MG63 (cell line): ENCODE measurements at places on chromosomes 11 and 22. TPM values are rescaled to one million over a fixed set of nuclear protein-coding genes. Genes with fewer than 3 reads are reported as not detected.

MYBPC3 gene
- not detected in 2 replicates for total RNA-seq

PRODH gene
- total RNA-seq, result not detected in 2 replicates

TRABD gene
- total RNA-seq, result 38.8 and 49.9 TPM in 2 replicates

GNAZ gene
- 10.5 and 12.8 TPM in 2 replicates for total RNA-seq

AKIP1 gene
- 64.6 and 129 TPM in 2 replicates for total RNA-seq

OR56A1 gene
- total RNA-seq, result not detected in 2 replicates

DNA sequence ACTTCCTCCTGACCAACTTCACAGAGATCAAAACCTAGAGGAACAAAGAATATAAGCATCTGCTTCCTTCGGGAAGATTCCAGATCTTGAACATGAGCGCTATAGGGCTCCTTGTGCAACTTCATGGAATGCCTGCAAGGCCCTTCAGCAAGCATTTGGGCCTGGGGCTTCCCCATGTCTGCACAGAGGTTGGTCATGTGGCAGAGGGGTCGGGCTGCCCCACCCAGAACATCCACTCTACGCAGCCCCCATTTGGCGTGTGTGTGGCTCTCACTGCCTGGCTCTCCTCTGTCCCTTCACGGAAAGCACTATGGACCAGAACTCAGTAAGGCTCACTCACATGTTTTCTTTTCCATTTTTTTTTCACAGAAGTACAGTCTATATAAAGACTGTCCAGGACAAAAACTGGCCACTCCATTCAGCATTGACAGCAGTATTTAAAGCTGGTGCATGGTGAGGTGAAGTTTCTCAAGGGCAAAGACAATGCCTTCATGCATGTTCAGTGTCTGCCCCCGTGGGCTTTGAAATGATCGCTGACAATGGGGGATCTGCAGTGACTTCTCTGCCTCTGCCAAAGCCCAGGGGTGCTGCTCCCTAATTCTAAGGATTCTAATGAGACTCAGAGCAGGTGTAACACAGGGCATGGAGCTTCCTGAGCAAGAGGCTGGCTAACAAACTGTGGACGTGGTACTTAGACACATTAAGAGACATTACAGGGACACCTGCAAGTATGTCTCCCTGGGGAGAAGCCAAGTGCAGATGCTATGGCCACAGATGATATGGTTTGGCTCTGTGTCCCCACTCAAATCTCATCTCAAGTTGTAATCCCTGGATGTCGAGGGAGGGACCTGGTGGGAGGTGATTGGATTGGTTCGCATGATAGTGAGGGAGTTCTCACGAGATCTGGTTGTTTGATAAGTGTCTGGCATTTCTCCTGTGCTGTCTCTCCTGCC is 66.5 kb upstream of the PITPNB start:
- DNase-seq, result no peak

- DNase-seq, result peak; percentile 80
Measured at GRCh38 chr11:14980854-14981253, 8.7 kb upstream of the CALCA start.

DNA sequence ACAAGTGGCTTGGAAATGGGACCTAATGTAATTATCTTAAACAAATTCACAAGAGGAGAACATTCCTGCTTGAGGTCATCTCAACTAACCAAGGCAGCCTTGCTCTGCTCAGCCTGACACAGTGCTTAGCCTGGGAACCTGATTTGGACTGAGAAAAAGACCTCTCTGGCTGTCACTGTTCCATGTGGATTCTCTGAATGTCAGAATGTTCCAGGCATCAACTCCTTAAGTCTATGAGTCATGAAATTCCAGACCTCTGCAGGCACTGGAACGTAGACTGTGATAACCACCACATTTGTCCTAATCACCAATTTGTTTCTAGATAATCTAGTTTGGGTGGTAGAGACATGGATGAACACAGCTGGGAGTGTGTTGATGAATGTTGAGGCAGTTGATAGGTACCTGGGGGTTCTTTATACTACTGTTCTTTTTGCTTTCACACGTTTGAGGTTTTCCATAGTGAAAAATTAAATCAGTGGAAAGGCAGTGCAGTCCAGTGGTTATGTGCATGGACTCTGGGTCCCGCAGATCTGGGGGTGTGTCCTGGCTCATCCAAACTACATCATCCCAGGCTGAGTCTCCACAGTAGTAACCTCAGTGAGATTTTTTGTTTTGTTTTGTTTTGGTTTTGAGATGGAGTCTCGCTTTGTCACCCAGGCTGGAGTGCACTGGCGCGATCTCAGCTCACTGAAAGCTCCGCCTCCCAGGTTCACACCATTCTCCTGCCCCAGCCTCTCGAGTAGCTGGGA is 269.6 kb downstream of the MN1 start:
- DNase-seq, result no peak

DNA sequence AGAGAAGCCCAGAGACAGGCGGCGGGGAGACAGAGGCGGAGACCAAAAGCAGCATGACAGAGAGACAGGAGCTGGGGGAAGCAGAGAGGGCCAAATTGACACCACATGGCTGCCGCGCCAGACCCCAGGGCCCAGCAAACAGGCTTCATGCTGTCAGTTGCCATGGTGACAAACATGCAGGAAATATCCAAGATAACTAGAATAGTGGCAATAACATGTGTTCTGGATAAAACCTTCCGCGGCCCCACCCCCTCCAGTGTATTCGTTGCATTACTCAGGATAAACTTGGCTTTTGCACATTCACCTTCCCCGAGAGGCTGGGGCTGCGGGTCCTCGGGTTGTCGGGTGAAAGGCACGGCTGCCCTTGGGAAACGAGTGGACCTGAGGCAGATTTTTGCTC is 49.9 kb upstream of the CDON start:
- no peak for DNase-seq

DNA sequence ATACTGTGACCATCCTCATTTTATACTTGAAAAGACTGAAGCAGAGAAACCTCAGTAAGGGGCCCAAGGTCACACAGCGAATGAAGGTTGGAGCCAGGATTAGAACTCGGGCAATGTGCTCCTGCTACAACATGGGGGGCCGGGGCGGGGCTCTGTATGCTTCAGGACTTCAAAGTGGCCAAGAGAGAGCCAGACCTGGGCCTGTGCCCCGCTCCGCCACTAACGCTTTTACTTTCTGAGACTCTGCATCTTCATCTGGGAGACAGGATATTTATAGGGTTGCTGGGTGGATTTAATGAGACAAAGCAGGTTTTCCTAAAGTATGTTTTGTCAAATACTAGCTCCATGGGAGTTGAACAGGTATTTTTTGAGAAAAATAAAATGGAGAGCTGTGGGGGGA is 33.9 kb upstream of the LYVE1 start:
- no peak for DNase-seq

GRCh38 chr11:83192606-83193245 is 786 bp upstream of the ANKRD42 start:
- DNase-seq, result no peak

GRCh38 chr22:24207264-24208011 is 26.2 kb downstream of the SUSD2 start:
- no peak for DNase-seq

GRCh38 chr11:111582881-111583280 is 19.4 kb upstream of the SIK2 start:
- DNase-seq, result no peak

- DNase-seq, result no peak
Measured at GRCh38 chr22:35103761-35104160, 37.8 kb downstream of the ISX start.

DNA sequence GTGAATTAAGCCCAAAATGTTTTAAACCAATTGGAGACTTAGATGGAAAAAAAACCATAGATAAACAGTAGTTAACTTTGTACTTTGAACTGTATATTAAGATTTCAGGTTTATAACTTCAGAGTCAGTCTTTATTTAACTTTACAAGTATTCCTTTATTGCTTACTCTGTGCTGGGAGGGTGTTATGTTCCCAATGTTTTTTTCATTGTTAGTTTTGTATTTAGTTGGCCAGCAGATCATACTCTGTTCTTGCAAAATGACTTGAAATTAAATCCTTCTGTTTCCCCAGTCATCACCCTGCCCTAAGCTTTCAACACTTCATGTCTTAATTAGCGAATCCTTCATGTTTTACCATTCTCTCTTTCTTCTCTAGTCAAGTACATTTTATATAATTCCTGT is 25.3 kb downstream of the SIK2 start:
- no peak for DNase-seq

GRCh38 chr22:36775586-36775963 is 344 bp downstream of the IFT27 start:
- peak; percentile 15 for DNase-seq

DNA sequence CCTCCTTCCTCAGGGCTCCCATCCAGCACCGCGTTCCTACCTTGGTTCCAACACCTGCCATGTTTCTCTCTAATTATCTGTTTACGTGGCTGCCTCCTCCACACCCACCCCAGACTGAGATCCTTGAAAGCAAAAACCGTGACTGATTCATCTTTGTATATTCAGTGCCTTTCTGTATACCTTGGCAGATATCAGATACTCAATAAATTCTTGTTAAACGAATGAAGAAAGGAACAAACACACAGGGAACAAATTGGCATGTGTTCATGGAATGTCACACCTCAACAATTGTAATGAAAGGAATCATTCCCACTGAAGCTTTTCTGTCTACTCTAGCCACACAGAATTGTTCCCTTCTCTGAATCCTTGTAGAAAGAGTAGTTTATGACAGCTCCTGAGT is 20.4 kb upstream of the LRRC55 start:
- DNase-seq, result no peak

DNA sequence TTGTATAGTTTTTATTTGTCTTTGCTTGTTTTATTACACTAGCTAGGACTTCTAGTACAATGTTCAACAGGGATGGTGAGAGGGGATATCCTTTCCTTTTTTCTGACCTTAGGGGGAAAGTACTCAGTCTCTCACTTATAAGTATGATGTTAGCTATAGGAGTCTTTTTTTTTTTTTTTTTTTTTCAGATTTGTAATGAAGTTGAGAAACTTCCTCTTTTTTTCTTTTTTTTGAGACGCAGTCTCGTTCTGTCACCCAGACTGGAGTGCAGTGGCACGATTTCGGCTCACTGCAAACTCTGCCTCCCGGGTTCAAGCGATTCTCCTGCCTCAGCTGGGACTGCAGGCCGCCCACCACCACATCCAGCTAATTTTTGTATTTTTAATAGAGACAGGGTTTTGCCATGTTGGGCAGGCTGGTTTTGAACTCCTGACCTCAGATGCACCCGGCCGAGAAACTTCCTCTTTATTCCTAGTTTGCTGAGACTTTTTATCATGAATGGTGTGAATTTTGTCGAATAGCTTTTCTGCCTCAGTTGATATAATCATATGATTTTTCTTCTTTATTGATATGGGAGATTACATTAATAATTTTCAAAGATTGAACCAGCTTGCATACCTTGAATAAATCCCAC is 10.9 kb downstream of the TRIM22 start:
- no peak for DNase-seq

DNA sequence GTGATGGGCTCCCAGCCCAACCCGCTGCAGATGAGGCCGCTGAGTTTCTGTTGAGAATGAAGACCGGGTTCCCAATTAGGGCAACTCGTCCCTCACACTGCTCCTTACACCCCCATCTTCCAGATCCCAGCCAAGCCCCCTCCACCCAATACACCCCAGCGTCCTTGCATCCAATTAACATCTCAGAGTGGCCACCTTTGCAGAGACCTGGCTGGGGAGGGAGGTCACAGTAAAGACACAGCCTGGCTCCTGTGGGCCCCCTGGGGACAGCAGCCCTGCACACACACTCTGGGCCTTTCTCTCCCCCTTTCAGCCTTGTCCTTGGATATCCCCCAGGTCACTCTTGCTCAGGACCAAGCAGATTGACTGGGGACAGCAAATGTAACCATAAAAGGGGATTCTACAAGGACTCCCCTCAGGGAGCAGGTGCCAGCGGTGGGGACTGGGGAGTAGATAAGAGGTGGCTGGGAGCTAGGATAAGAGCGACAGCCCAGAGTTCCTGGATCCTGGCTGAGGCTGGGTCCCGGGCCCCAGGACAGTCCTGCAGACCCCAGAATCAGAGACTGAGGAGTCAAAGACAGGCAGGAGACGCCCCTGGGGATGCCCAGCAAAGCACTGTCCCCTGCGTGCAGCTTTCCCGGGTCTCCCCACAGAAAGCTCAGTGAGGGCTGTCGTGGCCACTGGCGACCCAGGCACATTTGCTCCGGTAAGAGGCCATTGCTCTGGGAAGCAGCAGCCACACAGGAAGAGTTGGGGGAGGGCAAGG is 8.4 kb downstream of the APOBEC3A start:
- DNase-seq, result no peak

GRCh38 chr11:31069447-31070205 is 299.9 kb downstream of the DCDC1 start:
- no peak for DNase-seq

- no peak for DNase-seq
Measured at GRCh38 chr11:104009744-104010143, 26.7 kb upstream of the DDI1 start.

- no peak for DNase-seq
Measured at GRCh38 chr11:111418436-111418787, 39.3 kb upstream of the POU2AF1 start.

DNA sequence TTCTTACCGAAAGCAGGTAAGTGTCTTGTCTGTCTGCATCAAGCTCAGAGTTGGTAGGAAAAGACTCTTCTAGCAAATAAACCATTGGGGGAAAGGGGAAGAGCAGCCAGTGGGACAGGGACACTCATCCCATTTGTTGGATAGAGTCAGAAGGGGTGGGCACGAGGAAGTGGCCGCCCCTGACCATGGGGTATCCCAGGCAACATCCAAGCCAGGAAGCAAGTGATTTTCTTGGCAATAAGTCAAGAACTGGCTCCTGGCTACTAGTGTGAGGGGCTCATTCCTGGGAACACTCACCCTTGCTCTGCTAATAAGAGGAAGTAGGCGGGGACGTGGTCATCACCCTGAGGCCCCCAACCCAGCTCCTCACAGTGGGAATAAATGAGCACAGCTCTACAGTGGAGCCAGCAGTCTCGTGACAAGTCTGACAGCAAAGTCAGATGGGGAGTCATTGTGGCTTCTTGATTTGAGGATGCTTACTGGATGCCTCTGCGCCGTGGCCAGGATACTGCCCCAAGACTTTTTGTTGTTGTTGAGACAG is 6.7 kb downstream of the SLC25A18 start:
- peak; percentile 36 for DNase-seq

DNA sequence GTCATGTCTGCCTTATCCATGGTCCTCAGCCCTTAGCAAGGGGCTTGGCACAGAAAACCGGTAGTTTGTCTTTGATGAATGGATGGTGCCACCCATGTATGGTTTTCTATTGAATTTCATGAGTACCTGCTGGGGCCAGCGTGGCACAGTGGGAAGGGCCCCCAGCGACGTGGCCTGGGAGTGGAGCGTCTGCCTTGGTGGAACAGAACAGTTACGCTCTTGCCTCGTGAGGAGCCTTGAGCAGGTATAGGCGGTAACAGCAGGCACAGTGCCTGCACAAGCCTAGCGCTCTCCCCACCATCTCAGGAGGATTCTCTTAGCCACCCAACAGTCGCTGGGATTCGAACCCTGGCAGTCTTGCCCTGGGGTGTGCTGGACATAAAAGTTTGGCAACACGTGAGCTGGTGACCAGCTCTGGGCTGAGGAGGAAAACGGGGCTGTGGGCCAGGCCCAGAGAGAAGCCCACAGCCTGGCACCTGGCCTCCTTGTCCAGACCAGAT is 3.0 kb upstream of the SSH3 start:
- DNase-seq, result no peak

DNA sequence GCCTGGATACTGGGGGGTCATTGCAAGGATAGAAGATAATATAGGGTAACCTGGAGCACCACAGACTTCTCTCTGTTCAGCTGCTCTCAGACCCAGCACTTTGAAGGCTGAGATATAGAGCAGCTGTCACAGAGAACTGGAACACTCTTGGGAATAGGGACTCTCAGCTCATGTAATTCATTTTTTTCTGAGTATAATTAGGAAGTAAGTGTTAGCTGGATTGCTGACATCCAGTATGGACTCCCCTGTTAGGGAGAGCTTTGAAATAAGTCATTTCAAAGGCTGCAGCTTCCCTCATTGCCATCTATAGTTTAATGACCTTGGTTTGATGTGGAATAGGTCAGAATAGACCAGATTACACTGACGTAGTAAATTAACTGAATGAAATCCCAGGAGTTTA is 120.8 kb upstream of the POU2AF2 start:
- DNase-seq, result no peak
